Renal cortical epithelial cell (primary cell): ENCODE measurements at places on chromosomes 6 and 20. TPM values are rescaled to one million over a fixed set of nuclear protein-coding genes. Genes with fewer than 3 reads are reported as not detected.

DNA sequence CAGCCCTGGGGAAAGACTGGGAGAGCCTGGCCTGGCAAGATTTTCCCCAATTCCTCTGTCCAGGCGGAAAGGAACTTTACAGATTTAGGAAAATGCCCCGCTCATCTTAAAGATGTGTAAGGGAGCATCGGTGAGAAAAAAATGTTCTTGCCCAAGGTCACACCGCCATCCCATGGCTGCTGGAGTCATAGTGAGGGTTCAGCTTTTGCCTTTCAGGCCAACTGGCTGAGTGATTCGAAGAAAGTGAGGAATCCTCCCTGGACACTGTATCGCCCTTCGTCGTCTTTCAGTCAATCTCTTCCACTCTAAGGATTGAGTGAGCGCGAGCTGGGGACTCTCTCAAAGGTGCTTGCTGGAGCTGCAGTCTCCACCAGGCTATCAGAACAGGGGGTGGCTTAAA is 1.4 kb downstream of the WFDC2 start:
- DNase-seq = peak; percentile 36

DNA sequence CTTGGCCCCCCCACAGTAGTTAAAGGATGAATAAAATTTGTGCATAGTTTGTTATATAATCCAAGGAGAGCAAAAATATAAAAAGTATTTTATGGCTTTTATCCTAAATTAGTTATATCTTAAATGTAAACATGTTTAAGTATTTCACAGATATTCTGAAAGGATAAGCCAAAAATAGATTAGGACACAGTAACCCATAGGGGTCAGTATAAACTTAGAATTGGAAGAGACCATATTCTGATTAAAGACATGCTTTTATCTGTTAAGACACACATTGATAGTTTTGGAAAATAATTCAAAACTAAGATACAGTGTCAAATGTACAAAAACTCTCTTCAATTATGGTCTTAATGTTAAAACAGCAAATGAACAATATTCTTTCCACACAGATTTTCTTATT is 4.5 kb upstream of the SERINC1 start:
- DNase-seq = peak; percentile 47

The ANKRD66 gene
- total RNA-seq = not detected in 2 replicates

GRCh38 chr6:101266063-101266462 is 127.4 kb upstream of the GRIK2 start:
- DNase-seq = no peak

- DNase-seq = no peak
These were observed 29.5 kb downstream of the SLCO4A1 start for GRCh38 chr20:62671765-62672164.

DNA sequence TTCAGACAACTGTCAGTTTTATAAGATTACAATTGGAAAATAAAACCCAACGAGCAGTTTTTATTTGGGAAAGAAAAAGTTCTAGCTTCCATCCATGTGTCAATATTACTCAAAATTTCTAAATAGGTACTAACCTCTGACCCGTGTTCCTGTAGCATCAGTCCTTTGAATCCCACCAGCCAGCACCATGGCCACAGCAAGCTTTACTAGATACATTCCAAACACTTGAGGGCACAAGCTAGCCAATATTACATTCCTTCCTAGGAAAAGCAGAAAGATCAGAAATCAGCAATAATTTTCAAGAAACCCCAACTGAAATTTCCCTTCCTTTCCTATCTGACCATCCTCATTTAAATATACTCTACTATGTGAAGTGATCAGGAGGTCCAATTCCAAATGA is 19.2 kb downstream of the ASF1A start:
- no peak for DNase-seq

DNA sequence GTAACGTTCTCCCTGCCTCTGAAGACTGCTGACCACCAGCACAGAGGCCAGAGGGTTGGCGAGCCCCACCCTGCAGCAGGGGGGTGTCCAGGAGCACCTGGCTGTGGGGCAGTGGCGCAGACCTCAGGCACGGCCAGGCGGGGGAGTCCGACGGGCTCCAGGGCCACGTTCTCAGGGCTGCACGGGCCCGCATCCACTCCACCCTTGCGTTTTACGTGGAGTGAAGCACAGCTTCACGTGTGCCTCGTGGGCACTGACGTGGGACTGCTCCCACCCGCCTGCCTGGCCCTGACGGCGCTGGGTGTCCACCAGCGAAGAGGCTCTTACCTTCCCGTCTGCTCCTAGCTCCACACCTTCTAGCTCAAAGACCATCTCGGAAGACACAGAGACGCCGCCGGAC is 6.9 kb downstream of the RPS21 start:
- DNase-seq = no peak

GRCh38 chr20:33945391-33946081 is 48.2 kb upstream of the RALY start:
- DNase-seq = peak; percentile 71

DNA sequence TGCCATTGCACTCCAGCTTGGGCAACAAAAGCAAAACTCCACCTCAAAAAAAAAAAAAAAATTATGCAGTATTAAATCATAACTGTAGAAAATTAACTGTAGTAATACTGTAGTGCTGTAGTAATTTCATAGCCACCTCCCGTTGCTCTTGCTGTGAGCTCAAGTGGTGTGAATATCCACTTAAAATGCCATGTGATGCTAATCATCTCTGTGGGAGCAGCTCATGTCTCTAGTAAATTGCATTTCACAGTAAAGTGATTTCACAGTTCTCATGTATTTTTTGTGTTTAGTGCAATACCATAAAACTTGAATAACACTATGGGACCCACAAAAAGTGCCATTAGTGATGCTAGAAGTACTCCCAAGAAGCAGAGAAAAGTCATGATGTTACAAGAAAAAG is 14.4 kb upstream of the FAM217A start:
- no peak for DNase-seq

DNA sequence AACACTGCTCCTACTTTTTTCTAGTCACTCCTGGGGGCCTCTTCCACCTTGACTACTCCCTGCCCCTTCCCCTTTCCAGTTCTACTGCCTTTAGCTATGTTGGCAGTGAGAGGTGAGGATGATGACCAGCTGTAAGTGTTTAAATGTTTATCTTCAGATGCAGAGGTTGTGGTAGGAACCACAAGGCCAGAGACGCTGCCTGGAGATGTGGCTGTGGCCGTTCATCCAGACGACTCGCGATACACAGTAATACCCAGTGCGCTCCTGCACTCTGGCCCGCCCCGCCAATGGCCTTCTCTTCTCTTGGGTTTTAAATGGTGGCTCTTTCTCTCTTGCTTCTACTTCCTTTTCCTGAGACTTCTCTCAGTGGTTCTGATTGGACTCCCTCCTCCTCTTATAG is 4.6 kb downstream of the VARS2 start:
- DNase-seq = no peak

DNA sequence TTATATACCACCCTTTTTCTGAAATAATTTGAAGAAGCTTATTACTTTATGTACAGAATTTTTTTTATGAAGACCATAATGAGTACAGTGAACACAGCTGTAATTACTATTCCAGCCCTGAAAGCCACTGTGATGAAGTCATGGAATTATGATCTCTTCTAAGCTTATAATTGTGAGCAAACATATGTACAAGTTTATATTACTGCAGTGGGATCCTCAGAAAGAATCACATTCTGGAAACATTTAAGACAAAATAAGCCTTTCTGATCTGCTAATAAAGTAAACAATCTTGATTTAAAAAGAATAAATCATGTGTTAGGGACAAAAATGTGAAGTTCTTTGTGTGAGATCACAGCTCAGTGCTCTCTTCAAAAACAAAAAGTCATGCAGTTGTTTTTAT is 560.4 kb downstream of the CD109 start:
- no peak for DNase-seq

The CTAGE9 gene
- total RNA-seq = not detected in 2 replicates

The TEAD3 gene
- total RNA-seq = 3.6 and 10.2 TPM in 2 replicates

DNA sequence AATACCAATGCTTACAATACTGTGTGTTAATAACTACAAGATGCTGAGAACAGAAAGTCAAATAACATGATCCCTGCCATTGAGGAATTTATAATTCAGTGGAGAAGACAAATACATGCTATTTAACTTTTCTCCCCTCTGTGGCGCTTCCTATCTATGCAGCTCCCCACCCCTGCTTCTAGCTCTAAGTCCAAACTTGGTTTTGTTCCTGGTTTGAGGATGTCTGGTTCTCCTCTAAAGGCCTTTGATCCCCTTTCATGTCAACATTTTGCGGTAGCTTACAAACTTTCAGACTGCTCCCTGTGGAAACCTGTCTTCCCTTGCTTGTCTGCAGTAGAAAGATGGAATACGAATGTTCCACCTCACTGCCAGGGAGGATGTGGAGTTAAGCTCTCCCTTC is 18.4 kb upstream of the REPS1 start:
- no peak for DNase-seq

The C6orf141 gene
- total RNA-seq = 2.4 and 4.7 TPM in 2 replicates

The LAMA4 gene
- 8.2 and 54.0 TPM in 2 replicates for total RNA-seq

- DNase-seq = no peak
These were observed 11.5 kb downstream of the IRF4 start for GRCh38 chr6:402901-403658.

The DZANK1 gene
- total RNA-seq = 1.2 and 3.3 TPM in 2 replicates

- DNase-seq = peak; percentile 13
These were observed 86.7 kb upstream of the F13A1 start for GRCh38 chr6:6407071-6407741.

DNA sequence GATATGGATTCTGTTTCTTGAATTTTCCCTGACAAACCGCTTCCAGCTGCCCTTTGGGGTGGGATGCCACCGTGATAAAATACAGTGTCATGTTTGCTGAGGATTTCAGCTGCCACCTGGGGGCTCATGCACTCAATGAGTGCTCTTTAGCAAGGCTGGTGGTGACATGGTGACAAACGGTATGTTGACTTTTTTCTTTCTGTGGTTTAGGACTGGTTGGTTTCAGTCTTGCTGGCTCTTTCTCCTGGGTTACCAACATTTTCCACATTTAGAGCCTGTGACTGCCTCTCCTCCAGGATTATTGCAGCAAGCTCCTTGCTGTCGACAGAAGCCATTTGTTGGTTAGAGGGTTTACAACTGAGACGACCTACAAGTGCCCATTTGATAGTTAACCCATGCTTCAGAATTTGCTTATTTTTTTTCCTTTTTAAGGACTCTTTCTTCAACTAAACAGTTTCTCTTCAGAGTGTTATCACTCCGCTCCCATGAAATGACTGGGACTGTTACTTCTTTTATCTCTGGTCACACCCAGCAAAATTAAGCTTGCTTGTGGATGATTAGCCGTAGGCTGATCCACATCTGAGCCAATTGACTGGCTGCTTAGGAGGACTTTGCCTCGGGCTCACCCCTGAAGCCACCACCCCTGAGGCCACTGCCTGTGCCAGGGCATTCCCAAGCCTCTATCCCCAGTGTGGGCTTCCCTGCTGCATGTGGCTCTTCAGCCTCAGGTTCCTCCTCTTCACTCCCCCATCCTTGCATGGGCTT is 48.4 kb upstream of the CDYL start:
- peak; percentile 15 for DNase-seq

- no peak for DNase-seq
These were observed 65.1 kb upstream of the STX16 start for GRCh38 chr20:58585753-58586540.

The LTV1 gene
- 20.7 and 33.1 TPM in 2 replicates for total RNA-seq

GRCh38 chr6:136073216-136073615 is 176.9 kb downstream of the MTFR2 start:
- no peak for DNase-seq

DNA sequence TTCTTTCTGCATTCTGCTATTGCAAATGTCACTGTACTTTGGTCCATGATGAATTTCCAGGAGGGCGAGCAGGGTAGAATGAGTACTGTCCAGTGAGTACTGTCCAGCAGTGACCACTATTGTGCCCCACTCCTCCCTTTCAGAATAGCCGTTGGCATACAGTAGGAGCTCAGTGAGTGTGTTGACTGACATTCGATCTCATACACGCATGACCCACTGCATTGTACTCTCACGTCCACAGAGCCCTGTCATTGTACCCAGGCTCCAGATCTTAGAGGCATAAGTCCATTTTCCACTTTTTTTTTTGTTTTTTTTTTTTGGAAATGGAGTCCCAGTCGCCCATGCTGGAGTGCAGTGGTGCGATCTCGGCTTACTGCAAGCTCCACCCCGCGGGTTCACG is 8.2 kb downstream of the DYNLRB1 start:
- no peak for DNase-seq

DNA sequence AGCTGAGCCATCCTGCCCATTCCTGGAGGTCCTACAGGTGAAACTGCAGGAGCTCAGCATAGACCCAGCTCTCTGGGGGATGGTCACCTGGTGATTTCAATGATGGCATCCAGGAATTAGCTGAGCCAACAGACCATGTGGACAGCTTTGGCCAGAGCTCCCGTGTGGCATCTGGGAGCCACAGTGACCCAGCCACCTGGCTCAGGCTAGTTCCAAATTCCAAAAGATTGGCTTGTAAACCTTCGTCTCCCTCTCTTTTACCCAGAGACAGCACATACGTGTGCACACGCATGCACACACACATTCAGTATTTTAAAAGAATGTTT is 44.0 kb downstream of the SIRPA start:
- no peak for DNase-seq

- no peak for DNase-seq
These were observed 368.8 kb downstream of the ESR1 start for GRCh38 chr6:152176268-152176667.

The GSTA2 gene
- total RNA-seq = 0.15 TPM in 1 of 2 replicates, not detected in the other

DNA sequence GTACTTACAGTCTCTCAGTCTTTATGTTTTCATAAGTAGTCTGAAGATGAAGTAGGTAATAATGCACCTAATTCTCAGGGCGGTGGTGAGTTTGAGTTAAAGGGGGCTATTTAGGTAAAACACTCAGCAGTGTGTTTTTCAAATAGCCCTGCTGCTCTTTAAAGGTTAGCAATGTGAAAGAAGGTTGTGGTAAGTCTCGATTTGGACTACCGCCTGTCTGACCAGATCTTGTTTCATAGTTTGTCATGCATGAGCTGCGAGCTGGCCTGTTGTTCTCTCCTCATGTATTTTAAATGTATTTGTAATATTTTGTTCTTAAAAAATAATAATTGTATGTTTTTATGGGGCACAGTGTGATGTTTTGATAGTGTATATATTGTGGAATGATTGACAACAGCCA is 340.2 kb downstream of the DHX35 start:
- DNase-seq = no peak

GRCh38 chr6:18506382-18507017 is 119.3 kb downstream of the RNF144B start:
- no peak for DNase-seq

GRCh38 chr6:49556429-49556837 is 6.0 kb downstream of the C6orf141 start:
- peak; percentile 98 for DNase-seq

GRCh38 chr6:37551867-37552266 is 52.2 kb upstream of the CCDC167 start:
- no peak for DNase-seq

- no peak for DNase-seq
These were observed 222.1 kb upstream of the RREB1 start for GRCh38 chr6:6885521-6886170.

The DLL1 gene
- 0.15 and 2.1 TPM in 2 replicates for total RNA-seq

- DNase-seq = no peak
These were observed 159.2 kb upstream of the ARG1 start for GRCh38 chr6:131413831-131414191.
